Left hindlimb (tissue), 1 donor: ENCODE measurements at places on chromosomes 4 and X.

DNA sequence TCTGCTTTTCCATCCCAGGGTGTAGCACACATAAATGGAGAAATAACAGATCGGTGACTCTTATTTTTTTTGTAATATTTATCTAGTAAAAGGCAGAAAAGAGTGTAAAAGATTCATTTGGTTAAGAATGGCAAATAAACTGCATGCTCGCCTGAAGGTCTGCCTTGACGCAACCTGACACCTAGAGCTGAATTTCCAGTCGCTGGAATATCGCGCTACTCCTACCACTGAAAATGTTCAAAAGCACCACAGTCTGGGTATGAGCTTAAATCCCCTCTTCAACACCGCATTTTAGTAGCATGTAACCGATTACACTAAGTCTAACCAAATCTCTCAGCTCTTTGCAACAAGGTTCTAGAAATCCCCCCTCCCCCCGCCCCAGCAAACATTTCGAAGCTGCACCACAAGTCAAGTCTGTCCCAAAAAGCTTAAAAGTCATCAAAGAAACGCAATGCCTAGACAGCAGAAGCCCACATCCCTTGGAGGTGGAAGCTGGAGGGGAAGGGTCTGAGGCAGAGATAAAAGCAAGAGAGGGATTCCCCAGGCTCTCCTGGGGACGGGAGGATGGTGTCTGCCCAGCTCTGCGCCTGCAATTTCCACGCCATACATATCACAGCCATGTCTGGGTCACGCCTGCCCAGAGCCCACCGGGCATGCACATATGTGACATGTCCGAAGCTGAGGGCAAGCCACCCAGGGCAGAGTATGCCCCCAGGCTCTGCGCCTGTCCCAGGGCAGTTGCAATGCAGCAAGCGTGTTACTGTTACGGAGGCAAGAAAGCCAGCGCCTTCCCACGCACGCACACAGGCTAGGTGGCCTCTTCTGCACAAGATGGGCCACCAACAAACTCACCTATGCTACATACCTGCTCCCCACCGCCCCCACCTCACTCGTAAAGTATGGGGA is 1.4 kb downstream of the FGF13 start:
- no peak for DNase-seq

- DNase-seq, result no peak
These were observed 23.6 kb upstream of the ADRA2C start for GRCh38 chr4:3742610-3743009.

GRCh38 chrX:42442745-42443144 is 335.2 kb downstream of the PPP1R2C start:
- no peak for DNase-seq

GRCh38 chr4:73734530-73735001 is 5.8 kb upstream of the CXCL8 start:
- no peak for DNase-seq

GRCh38 chr4:145881576-145881975 is 57.0 kb downstream of the ZNF827 start:
- DNase-seq, result no peak

GRCh38 chr4:78332976-78333375 is 218.6 kb upstream of the ANXA3 start:
- no peak for DNase-seq

GRCh38 chr4:183284258-183284785 is 35.8 kb downstream of the CLDN22 start:
- DNase-seq, result no peak

- DNase-seq, result no peak
These were observed 60.8 kb downstream of the TMEM154 start for GRCh38 chr4:152618971-152619370.

GRCh38 chr4:55707507-55707906 is 71.4 kb upstream of the NMU start:
- no peak for DNase-seq

DNA sequence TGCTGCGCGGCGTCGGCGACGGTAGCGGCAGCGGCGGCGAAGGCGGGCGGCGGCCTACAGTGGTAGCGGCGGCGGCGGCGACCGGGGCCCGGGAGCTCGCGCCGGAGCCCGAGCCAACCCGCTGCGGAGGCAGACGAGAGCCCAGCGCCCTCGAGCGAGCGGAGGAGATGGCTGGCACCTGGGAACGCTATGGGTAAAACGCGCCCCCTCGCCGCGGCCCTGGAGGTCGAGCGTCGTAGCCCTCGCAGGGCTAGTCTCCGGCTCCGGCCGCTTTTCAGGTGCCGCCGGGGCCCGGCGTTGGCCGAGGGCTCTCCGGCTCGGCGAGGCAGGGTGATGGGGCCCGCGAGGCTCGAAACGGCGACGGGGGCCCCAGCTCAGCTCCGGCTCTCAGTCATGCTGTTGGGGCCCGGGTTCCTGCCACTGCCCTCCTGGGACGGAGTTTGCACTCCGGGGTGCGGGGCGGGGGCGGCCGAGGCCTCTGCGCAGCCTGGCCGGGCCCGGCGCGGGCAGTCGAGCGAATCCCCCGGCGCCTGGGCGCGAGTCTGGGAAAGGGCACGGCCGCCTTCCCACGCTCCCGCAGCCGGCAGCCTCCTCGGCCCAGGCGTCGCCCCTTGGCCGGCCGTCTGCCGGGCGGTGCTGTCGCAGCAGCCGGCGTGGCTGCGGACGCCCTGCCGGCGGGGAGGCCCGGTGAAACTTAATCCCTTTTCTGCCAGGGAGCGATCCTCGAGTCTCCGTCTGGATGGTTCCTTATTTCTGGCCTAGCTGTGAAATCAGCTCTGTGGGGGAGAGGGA is 768 bp downstream of the MID2 start:
- DNase-seq, result peak; percentile 39

DNA sequence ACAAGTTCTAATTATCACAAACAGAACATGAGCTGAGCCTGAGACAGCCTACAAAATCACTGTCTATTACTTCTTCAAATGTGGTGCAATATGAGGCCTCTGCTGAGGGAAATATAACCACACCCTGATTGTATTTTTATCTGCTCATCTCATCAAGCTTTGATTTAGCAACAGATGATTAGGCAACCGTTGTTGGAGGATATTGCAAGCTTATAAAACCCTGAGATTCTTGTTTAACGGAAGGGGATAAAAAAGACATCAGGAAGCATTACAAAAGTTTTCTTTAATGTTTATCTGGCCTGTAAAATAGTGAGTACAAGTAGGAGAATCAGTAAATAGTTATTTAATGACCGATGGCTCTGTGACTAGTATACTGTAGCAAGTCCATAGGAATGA is 108.5 kb downstream of the ZNF330 start:
- no peak for DNase-seq

DNA sequence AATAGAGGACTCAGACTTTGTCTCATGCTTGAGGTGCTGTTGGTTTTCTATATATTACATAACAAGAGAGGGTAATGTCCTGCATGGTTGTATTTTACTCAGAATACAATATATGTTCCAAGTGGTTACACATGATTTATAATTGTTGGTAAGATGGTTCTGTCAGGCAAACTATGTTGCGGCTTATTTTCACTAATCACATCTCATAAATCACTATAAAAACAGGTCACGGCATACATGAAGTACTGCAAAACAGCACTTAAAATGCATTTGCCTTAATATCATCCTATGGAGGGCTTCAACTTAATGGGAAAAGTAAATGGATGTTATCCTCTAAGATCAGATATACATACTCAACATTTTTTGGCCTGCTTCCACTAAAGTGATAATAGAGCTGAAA is 246.0 kb upstream of the ARSJ start:
- no peak for DNase-seq

DNA sequence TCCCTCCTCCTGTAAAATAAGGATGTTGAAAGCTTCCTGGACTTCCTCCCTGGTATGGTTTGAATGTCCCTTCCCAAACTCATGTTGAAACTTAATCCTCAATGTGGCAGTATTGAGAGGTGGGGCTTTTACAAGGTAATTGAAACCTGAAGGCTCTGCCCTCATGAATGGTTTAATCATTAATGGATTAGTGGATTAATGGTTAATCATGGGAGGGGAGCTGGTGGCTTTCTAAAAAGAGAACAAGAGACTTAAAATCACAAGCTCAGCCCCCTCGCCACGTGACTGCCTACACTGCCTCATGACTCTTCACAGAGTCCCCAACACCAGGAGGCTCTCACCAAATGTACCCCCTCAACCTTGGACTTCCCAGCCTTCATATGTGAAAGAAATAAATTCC is 124.6 kb upstream of the ANXA3 start:
- DNase-seq, result no peak

DNA sequence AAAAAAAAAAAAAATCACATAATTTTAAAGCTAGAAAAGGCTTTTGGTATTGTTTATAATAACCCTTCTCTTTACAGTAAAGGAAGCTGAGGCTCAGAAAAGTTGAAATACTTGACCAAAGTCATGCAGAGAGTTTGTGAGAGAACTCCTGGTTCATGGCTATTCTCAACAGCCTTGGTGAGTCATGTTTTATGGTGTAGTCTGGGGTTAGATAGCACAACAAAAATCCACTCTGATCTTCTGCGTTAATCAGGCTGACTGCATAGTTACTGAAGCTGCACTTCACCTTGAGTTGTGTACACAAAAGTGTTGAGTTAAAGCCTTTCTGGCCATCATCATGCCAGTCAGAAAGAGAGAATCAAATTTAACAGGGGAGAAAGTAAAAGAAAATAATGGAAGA is 19.3 kb upstream of the SFRP2 start:
- no peak for DNase-seq

DNA sequence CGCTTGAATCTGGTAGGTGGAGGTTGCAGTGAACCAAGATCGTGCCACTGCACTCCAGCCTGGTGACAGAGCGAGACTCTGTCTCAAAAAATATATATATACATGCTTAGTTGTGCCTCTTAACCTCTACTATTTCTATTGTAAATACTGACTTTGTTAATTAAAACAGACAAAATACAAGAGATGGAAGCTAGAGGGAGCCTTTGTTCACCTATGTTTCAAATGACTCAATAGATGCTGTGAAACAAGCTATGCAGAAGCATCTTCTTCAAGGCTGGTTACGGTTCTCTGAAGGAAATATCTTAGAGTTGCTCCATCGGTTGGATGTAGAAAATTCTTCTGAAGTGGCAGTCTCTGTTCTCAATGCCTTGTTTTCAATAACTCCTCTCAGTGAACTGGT is 6.2 kb downstream of the NCAPG start:
- no peak for DNase-seq

GRCh38 chr4:82201805-82202641 is 171.8 kb downstream of the HNRNPD start:
- DNase-seq, result no peak

- DNase-seq, result no peak
These were observed 1761.0 kb downstream of the STIM2 start for GRCh38 chr4:28621591-28621990.

DNA sequence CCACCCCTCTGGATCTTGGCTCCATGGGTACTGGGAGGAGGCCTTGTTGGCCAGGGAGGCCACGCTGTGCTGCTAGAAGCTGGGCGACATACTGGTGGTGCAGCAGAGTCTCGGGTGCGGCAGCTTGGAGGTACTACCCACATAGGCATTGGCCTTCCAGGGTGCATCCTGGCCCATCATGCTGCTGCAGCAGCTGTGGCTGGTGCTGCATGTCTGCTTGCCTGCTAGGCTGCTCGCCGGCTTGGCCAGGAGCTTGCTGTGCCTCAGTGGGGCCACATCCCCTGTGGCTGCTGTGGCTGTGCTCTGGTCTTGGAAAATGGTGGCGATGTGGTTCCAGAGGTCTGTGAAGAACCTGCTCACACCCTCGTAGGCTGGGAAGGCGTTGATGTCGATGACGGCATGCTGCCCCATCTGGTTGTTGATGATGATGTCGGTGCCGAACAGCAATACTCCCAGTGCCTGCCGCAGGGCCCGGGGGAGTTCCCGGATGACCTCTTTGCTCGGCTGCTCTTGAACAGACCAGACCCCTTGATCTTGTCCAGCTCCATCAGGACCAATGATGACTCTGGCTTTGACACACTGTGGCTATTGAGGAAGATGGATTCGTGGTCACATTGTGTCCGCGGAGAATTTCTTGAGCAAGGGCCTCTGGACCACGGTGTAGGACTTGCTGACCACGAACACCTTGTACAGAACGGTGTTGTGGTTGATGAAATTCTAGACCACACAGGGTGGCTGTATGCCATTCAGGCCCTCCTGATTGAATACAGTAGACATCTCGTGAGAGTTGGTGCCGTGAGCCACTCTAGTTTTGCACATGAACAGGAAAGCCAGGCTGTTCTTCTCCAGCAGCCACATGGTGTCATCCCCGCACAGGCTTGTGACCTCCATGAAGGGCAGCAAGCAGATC is 11.8 kb downstream of the RBM10 start:
- DNase-seq, result no peak

- DNase-seq, result no peak
These were observed 295.8 kb downstream of the MAGEB5 start for GRCh38 chrX:26511589-26512363.

GRCh38 chr4:7771056-7771455 is 168.6 kb downstream of the AFAP1 start:
- DNase-seq, result peak; percentile 8

- DNase-seq, result no peak
These were observed 174.6 kb downstream of the SHOX start for GRCh38 chrX:805103-805670.

GRCh38 chr4:155442267-155443105 is 65.7 kb upstream of the MAP9 start:
- DNase-seq, result peak; percentile 84

GRCh38 chr4:80221161-80221560 is 23.9 kb downstream of the PRDM8 start:
- DNase-seq, result no peak

DNA sequence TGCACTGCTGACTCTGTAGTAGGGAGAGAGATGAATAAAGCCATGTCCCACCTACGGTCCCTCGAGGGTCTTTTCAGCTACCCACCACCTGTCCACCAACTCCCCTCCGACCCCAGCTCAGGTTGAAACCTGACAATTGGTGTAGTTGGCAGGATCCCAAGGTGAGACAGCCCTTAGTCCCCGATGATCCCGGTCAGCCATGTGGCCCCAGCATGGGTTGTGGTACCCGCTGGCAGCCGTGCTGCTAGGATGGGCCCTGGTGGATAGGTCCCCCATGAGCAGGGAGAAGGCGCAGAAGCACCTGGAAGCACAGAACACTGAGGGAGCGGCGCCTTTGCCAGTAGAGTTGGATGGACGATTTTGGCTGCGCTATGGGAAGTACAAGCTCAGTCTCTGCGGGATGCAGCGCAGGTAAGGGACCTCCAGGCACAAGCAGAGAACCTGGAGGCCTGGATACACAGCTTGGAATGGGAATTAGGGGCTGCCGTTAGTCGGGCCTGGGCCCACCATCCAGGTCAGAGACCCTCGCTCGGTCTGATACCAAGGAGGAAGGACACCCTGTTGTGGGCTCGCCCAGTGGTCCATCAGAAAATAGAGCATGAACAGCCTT is 694.6 kb upstream of the AGA start:
- DNase-seq, result no peak
